ENCODE measurements at places on chromosomes 5 and 9. TPM values are rescaled to one million over a fixed set of nuclear protein-coding genes. Genes with fewer than 3 reads are reported as not detected.

DNA sequence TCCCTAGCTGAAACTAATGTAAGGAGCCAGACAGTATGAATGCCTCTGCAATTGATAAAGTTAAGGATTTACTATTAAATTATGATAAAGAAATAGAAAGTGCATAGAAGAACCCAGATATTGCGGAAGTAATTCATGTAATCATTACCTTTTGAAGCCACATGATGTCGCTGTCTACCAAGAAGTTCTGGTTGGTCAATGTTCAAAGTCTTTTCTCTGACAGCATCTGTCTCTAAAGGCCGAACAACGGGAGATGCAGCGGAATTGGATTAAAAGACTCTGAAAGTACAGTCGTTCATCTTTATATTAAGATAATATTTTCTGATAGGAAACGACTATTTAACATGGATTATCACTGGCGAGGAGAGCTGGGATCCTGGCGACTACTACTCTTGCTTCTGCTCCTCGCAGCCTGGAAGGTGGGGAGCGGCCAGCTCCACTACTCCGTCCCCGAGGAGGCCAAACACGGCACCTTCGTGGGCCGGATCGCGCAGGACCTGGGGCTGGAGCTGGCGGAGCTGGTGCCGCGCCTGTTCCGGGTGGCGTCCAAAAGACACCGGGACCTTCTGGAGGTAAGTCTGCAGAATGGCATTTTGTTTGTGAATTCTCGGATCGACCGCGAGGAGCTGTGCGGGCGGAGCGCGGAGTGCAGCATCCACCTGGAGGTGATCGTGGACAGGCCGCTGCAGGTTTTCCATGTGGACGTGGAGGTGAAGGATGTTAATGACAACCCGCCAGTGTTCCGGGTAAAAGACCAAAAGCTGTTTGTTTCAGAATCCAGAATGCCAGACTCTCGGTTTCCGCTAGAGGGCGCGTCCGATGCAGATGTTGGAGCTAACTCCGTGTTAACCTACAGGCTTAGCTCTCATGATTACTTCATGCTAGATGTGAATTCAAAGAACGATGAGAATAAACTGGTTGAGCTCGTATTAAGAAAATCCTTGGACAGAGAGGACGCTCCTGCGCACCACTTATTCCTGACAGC, at the start of gene PCDHA8:
Gene PCDHA8 (plus strand): TSS at position 210 of the 985 bp plus-strand sequence. CDS start 135 bp downstream, at position 345.
- no peaks in the 10 kb centered on the region for H3K27me3 ChIP-seq
- H3K4me3 ChIP-seq = no peak within 1 kb of the TSS
- DNase-seq = no peak

DNA sequence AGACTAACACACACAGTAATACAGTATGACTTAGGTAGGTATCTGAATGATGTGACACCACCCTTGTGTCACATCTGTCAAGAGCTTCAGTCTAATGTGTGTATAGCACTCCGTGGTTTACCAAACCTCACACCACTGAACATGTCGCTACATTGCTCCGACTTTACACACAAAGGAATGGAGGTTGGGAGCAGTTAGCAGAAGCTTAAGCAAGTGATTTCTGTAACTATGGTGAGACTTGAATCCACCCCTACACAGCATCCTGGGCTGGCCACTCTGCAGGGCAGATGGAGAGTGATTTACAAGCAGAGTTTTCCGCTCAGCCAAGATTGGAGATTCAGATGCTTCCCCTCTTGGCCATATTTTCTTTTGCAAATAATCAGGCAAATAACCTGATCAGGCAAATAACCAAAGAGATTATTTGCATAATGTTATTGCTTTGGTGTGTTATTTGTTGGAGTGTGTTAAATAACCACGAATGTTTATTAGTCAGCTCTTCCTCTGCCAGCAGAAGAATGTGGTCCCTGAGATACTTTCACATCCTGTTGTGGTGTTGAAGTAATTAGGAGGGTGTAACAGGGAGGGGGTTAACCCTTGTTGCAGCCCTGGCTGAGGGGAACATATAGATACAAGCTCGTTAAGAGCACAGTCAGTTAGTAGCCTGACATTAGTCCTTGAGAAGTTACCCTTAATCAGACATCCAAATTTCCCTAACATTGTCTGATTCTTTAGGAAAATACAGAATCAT, 92.8 kb downstream of the SNX18 start:
- no peak for DNase-seq
- H3K4me1 ChIP-seq = no peaks in the 10 kb centered on the region
- no peaks in the 10 kb centered on the region for H3K27me3 ChIP-seq
- no peak overlapping the region for H3K27ac ChIP-seq
- no peaks in the 10 kb centered on the region for H3K36me3 ChIP-seq

- no peaks in the 10 kb centered on the region for H3K27me3 ChIP-seq
- DNase-seq = no peak
- H3K4me1 ChIP-seq = no peaks in the 10 kb centered on the region
- H3K27ac ChIP-seq = peak overlapping the region; percentile 89
These were observed 15.2 kb downstream of the GBGT1 start for GRCh38 chr9:133148199-133149129.

SCGB3A2 gene
- total RNA-seq = not detected

DNA sequence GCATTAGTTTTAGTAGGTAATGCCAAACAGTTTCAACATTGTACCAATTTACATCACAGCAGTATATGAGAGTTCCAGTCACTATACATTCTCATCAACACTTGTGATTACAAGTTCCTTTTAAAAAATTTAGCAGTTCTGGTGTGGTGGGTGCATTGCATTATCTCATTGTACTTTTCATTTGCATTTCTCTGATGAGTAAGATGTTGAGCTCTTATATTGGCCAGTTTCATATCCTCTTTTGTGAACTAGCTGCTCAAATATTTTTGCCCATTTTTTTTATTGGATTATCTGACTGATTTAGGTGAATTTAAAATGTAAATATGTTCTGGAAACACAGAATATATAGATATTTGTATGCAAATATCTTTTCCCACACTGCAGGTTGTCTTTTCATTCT, 160.9 kb upstream of the NR3C1 start:
- DNase-seq = no peak
- no peak overlapping the region for H3K4me3 ChIP-seq
- no peaks in the 10 kb centered on the region for H3K36me3 ChIP-seq
- no peak overlapping the region for H3K27ac ChIP-seq

DNA sequence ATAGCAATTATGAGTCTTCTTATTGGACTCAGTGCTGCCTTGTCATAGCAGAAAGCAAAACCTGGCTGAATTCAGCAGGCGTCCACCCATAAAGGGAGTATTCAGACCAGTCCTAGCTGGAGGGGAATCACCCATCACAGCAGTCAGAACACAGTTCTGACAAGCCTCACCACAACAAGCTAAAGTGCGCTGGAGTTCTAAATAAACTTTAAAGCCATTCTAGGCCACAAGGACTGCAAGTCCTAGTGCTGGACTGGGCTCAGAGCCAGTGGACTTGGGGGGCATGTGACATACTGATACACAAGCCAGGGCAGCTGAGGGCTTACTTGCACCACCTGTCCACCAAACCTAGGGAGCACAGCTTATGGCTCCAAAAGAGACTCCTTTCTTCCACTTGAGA, 115.3 kb upstream of the PCSK5 start:
- no peaks in the 10 kb centered on the region for H3K4me1 ChIP-seq
- no peaks in the 10 kb centered on the region for H3K36me3 ChIP-seq
- no peak for DNase-seq
- H3K27ac ChIP-seq = no peak overlapping the region

- DNase-seq = no peak
- peak overlapping the region; percentile 81 for H3K27ac ChIP-seq
- H3K36me3 ChIP-seq = no peaks in the 10 kb centered on the region
- H3K27me3 ChIP-seq = no peaks in the 10 kb centered on the region
- H3K4me1 ChIP-seq = peaks cover 3% of the 10 kb centered on the region
These were observed 23.6 kb downstream of the COL27A1 start for GRCh38 chr9:114178756-114179450.

DNA sequence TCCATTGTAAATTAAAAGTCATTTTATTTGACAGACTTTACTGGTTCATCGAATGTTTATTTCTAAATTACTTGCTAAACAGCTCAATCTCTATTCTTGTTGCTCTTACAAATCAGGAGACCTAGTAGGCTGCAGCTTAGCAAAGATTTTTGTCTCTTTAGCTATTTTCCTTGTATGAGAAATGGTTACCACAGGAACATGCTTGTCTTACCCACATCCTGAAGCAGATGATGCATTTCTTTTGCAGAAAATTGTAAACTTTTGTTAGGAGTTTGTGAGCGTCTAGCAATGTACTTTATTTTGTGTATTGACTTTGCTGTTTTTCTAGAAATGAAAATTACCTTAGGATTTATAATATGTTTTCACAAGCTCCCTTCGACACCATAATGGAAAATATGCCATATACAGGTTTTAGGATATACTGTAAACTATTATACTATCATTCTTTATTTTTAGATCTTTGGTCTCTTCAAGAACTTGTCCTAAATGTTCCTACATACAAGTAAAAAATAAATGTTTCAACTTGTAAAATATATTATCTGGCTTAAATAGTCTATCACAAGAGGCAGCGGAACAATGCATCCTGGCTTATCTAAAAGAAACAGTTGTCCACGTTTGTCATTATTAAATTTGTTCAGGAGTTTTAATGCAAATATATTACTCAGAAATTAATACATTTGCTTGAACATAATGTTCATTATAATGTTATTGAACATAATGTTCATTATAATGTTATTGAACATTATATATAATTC, 54.1 kb downstream of the SPEF2 start:
- no peaks in the 10 kb centered on the region for H3K27me3 ChIP-seq
- H3K4me3 ChIP-seq = no peak overlapping the region
- no peaks in the 10 kb centered on the region for H3K36me3 ChIP-seq

TRIP13 gene
- total RNA-seq = 0.20 TPM

DNA sequence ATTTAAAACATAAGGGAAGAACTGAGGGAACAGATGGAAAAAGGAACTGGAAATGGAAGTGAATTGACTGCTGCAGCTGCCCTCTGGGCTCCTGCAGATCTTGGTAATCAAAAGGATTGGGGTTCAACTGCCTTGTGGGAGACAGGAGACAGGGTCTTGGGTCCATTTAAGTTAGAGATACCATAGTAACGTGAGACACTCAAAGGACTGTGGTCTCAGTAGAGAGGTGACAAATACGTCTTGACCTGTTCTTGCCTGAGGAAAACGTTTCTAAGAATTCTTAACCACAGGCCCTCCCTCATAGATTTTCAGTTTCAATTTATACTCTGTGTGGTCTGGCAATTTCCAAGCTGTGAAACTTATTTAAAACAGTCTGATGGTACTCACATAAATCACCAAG, 100.8 kb upstream of the DHFR start:
- no peaks in the 10 kb centered on the region for H3K4me1 ChIP-seq
- H3K4me3 ChIP-seq = no peak overlapping the region
- H3K36me3 ChIP-seq = peaks cover 3% of the 10 kb centered on the region
- DNase-seq = no peak
- no peaks in the 10 kb centered on the region for H3K27me3 ChIP-seq
- no peak overlapping the region for H3K27ac ChIP-seq

TMOD1 gene
- 118 TPM for total RNA-seq

DNA sequence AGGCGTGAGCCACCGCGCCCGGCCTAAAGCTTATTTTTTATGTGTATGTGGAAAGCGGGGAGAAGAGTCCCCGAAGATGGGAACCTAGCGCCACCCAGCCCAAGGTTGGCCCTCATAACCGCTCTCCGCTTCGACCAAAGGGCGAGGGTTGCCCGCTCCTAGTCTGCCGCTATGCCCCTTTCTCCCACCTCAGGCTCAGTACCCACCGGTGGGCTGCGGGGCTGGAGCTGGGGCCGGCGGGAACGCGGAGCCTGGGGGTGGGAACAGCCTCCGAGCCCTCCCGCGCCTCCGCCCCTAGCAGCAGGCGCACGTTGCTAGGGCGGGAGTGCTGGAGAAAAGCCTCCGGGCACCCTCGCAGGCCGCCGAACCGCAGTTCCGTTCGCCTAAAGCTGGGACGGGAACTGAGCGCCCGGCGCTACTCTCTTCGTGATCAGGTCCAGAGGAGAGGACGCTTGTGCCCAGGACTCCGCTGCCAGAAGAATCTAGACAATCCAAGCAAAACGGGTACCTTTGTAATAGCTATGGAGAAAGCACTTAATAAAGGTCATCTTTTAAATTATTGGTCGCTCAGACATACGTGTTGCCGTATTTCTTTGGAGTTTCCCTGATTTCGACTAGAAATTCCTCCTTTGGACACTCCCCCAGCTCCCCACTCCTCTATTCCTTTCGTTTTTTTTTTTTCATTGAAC, at the start of gene WDR31:
Gene WDR31 (minus strand): TSS at position 265 of the 689 bp plus-strand sequence. CDS start 8,253 bp downstream, outside the sequence.
- H3K27ac ChIP-seq = peak within 1 kb of the TSS; percentile 84
- H3K36me3 ChIP-seq = no peaks in the 10 kb centered on the region
- peak; percentile 89 for DNase-seq
- no peaks in the 10 kb centered on the region for H3K27me3 ChIP-seq
- H3K4me1 ChIP-seq = no peaks in the 10 kb centered on the region

GRCh38 chr9:76741524-76741923, 22.7 kb upstream of the PCA3 start:
- H3K4me1 ChIP-seq = no peaks in the 10 kb centered on the region
- no peaks in the 10 kb centered on the region for H3K36me3 ChIP-seq
- no peak overlapping the region for H3K4me3 ChIP-seq
- no peak for DNase-seq
- no peak overlapping the region for H3K27ac ChIP-seq

GRCh38 chr5:9188131-9188530, 357.7 kb downstream of the SEMA5A start:
- no peak for DNase-seq
- H3K36me3 ChIP-seq = no peaks in the 10 kb centered on the region
- H3K4me3 ChIP-seq = no peak overlapping the region
- no peaks in the 10 kb centered on the region for H3K27me3 ChIP-seq
- no peak overlapping the region for H3K27ac ChIP-seq
- H3K4me1 ChIP-seq = no peaks in the 10 kb centered on the region

PROB1 gene
- total RNA-seq = 28.6 TPM

DNA sequence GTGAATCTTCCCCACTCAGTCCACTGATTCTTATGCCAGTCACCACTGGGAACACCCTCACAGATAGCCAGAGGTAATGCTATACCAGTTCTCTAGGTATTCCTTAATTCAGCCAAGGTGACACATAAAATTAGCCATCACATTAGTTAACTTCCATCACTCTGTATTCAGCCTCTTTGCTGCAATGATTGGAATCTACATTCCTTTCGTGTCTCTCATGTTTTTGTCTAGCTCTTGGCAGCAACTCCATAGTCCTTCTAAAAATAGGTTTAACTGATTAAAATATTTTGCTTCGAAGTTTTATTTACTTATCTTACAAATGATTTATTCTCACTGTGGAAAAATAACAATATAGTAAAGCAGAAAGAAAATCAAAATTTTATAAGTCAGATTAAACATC, 19.6 kb upstream of the RNF20 start:
- H3K27me3 ChIP-seq = no peaks in the 10 kb centered on the region
- peaks cover 18% of the 10 kb centered on the region for H3K4me1 ChIP-seq
- H3K36me3 ChIP-seq = no peaks in the 10 kb centered on the region
- no peak overlapping the region for H3K4me3 ChIP-seq
